ENCODE measurements at places on chromosomes 11 and 22. TPM values are rescaled to one million over a fixed set of nuclear protein-coding genes. Genes with fewer than 3 reads are reported as not detected.

KDELR3 gene
- 15.4 TPM for total RNA-seq

FGF3 gene
- total RNA-seq, result not detected

- DNase-seq, result no peak
Observed at GRCh38 chr11:113504586-113504985, 29.4 kb upstream of the DRD2 start.

DNA sequence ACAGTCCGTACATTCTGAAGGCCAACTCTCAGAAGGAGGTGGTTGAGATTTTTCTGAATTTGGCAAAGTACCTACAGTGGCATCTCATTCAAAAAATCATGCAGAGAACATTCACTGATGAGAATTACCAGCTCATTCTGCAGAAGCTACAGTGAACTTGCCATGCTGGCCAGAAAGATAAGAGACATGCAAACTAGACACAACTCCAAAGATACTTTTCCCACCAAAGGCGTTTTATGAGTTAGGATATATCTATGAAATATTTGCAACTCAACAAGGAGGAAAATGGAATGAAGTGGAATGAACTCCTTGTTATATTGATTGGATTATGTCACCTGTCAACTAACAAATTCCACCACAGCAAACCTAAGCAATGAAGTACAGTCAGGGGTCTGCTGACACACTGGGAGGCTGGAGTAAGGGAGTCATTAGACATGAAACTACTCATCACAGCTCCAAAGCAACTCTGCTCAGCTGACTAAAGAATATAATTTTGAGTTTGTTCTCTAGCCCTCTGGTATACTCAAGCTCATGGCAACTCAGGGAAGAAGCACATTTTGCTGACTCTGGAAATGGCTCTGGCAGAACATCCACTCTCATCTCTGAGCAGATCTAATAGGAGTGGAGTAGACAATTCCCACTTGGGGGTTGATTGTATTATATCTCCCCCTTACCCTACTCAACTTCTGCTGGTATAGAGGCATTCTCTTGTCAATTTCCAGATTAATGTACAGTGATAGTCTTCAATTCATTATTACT lies 22.9 kb downstream of the MAML2 start:
- no peak for DNase-seq

- DNase-seq, result no peak
Observed at GRCh38 chr11:27857014-27857413, 156.8 kb upstream of the BDNF start.

All from SJSA1 (cell line).